ENCODE measurements at places on chromosomes 11 and 22.
A peak's percentile ranks its signal among the peaks of the same experiment; 100 is the strongest.

DNA sequence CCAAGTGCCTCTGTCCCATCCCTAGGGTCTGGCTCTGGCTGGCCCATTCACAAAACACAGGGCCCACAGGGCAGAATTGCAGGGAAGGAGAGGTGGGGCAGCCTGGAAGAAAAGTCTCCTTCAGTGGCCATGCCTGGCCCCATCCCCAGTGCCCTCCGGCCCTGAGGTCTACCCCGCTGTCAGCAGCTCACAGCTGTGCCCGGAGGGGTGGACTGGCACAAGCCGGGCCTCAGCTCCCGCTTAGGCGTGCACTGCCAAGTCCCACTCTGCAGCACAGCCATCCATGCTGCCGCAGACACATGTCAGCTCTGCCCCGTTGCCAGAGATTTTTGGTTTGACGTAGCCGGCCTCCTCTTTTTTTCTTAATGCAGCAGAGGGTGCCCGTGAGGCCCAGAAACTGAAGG, 3.9 kb upstream of the SCN2B start:
- peak; percentile 73 for DNase-seq

DNA sequence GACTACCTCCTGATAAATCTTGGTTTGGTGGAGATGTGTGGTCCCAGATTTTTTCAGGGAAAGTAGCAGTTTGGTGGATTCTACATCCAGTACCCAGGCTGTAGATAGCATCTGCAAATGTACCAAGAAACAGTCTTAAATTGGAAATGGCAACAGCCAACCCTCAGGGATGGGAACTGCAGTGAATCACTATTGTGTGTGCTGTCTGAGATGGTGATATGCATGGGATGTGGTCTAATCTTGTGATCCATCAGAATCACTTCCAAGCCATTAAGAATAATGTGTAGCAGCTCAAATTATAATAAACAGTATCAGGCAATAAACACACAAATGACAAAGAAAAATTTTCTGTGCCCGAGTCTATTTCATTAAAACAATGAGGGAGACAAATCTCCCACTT, 3.4 kb downstream of the OLFML1 start:
- no peak for DNase-seq

- DNase-seq: no peak
These were observed 29.8 kb upstream of the ASPHD2 start for GRCh38 chr22:26399289-26399688.

DNA sequence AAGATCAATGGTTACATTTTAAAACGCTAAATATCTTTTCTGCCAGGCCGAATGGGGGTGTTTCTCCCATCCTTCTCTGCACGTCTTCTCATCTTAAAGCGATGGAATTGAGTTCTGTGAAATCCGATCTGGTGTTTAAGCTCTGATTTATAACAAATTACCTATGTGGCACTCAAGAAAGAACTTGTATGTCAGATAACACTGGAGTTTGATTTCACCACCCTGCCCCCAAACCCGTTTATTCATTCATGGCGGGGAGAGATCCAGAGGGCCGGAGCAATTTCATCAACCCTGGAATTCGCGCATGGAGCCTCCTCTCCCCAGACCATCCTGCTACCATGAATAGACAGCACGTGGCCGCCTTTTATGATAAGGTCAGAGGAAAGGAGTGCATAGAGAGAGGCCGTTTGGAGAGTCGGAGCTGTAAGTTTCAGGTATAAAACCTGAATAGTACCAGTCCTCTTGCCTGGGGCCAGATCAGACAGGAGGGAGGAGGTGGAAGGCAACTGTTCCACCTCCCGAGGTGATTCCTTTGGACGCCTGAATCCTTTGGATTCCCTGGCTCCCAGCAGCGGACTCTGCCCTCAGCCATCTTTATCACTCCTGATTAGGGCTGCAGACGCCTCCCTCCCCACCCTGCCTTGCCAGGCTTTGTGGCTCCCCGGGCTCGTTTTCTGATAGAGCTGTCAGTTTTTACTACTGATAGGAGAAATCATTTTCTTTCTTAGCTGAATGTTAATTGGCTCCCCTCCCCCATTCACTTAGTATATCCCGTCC, 27.3 kb upstream of the NFAM1 start:
- DNase-seq: no peak

DNA sequence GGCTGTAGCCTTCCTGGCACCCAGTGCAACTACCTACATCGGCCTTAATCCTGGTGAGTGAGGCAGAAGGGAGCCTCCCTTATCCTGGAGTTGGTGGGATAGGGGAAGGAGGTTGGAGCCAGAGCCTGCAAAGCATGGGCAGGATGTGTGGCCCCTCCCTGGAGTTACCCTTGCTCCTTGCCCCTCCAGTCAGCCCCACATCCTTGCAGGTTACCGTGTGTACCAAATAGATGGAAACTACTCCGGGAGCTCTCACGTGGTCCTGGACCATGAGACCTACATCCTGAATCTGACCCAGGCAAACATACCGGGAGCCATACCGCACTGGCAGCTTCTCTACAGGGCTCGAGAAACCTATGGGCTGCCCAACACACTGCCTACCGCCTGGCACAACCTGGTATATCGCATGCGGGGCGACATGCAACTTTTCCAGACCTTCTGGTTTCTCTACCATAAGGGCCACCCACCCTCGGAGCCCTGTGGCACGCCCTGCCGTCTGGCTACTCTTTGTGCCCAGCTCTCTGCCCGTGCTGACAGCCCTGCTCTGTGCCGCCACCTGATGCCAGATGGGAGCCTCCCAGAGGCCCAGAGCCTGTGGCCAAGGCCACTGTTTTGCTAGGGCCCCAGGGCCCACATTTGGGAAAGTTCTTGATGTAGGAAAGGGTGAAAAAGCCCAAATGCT, 3.9 kb downstream of the SMPD1 start:
- no peak for DNase-seq

DNA sequence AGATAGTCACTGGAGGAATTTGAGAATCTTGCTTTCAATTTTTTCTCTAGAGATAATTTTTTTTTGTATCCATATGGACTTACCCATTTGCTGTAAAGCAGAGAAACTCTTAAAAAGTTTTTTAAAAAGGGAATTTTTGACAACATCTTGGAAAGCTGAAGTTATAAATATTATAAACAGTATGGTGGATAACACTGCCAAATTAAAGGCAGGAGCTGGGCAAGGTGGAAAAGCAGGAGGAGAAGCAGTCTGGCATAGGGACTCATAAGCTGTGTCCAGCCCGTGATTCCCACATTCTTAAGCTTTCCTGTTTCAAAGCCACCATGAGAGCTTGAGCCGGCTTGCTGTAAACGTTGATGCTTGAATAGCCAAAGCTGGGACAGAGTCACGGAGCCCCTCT, 149.5 kb downstream of the NAV2 start:
- no peak for DNase-seq

DNA sequence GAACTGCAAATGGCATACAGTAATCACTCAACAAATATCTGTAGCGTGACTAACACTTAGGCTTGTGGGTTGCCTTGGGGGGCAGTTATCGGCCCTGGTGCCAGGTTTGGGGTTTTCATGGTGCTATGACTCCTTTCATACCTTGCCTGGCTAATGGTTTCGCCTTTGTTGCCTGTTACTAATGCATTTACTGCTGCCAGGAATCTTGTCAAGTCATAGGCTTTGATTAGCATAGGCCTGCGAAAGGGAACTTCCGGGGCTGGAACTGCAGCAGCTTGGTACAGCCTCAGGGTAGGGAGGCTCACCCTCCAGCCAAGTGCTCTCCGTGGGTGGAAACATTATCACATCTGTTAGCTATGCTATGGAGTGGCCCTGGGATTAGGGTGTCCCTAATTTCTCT, 13.2 kb downstream of the SLC25A18 start:
- DNase-seq: peak; percentile 35

GRCh38 chr11:61828379-61828628, 204 bp downstream of the FADS2 start:
- no peak for DNase-seq

GRCh38 chr11:122127020-122127419, 11.0 kb upstream of the BLID start:
- DNase-seq: no peak

GRCh38 chr11:21289686-21290085, 620.3 kb downstream of the NELL1 start:
- DNase-seq: no peak

- no peak for DNase-seq
These were observed at the start of gene TYR for GRCh38 chr11:89177691-89178231. Gene TYR (plus strand): TSS chr11:89177875. CDS start chr11:89177954, 79 bp downstream.

DNA sequence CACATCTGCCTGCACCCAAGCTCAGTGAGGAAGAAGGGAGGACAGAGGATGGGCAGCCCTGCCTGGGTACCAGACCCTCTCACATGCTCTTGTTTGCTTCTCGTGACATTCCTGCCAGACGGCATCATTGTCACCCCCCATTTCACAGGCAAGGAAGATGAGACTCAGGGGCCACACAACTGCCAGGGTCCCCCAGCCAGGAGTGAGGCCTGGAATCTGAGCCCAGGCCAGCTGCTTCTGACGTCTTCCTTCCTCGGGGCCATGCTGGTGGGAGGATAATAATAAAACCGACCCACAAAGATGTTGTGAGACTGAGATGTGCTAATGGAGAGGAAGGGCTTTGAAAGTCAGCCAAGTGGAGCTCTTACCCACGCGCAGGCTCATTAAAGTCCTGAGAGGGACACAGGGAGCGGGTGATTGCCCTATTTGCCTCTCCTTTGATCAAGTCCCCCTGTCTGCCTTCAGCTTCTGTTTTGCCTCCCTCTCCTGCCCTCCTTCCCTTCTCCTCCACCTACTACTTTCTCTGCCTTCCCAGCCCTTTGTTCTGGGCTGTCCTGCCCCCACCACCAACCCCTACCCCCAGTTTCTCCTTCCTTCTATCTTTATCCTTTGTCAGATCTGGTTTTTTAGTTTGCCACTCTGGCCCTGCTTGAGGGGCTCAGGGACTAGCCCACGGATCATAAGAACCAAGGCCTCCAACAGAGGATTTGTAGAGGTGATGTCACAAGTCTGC, 62.7 kb downstream of the MCM5 start:
- DNase-seq: no peak

DNA sequence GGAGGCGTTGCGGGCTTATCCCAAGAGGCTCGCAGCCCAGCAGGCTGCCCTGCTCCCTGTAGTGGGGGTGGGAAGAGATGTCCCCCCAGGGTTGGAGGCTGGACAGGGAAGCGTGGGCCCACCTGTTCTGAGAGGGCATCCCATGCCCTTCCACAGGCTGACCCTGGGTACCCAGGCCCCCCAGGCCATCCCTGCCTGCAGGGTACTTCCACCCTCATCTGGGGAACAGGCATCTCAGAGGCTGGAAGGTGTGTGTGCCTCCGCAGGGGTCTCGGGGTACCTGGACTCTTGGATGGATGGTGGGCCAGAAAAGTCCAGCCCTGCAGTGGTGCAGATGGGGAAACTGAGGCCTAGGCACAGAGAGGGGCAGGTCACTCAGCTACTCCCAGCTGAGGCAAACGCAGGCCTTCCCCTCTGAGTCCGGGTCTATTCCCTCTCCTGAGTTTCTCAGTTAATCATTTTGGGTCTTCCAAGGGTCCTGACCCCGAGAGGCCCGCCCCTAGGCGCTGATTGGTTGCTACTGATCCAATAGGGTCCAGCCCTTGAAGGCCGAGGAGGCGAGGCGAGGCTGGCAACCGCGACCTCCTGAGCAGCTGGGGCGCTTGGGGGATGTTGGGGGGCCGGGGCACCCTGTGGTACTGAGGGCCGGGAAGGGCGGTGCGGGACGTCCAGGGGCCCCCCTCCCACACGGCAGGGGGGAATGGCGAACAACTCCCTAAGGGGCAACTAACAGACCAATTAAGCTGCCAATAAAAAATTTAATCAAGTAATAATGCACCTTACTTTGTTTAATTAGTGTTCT, 23.8 kb downstream of the FLRT1 start:
- no peak for DNase-seq

DNA sequence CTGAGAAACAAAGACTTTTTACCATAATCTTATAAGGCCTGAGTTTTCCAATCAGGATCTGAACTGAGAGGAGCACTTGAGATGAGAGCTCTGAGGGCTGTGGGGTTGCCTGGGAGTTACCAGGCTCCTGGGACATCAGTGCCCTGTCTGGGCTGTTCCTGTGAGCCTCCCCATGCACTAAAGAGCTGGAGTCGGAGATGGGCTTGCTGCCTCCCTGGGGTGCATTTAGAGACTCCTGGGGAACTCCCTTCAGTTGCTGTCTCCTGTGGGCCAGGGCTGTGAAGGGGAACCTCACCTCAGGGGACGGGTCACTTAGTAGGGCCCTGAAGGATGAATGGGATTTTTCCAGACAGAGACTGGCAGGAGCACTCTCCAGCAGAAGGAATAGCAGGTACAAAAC, 33.3 kb downstream of the KCNC1 start:
- DNase-seq: no peak

DNA sequence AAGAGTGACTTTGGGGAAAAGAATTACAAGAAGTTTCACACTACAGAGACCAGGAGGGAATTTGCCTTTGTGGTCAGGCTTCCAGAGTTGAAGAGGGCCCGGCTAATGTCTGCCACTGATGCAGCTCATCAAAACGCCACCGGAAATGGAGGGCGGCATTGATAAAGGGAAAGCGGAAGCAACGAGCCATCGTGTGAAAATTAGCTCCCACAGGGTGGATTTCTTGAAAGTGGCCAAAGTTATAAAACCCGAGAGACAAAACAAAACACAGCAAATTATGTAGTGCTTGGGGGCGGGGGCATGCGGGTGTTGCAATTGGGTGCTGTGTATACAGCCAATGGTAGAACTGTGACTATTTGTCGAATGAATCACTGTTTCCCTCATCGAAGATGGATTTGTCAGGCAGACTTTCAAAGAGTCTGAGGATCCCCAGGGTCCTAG, 113.0 kb downstream of the ADAMTS15 start:
- DNase-seq: no peak

DNA sequence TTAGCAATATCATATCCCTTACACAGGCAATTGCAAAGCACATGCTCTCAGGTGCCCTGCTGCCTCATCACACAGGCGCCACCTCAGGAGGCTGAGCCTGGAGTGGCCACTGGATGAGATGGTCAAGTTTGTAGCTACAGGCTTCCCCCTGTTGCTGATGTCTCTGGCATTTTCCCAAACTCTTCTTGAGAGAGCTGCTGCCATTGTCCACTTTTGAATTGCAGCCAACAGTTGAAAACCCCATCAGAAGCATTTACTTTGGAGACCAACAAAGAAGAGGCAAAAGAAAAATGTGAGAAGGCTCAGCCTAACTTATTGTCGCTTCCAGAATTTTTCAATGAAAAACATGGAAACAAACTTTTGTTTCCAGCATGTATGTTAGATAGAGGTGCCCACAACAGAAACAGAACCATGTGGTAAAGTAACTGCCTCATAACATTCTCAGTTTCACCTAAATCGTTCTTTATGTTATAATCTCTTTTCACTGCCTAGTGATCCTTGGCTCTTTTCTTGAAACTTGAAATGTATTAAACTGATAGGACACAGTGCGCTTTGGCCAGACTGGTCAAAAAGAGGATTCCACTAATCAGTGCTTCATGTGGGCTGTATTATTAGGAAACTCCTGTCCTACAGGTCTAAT, 47.6 kb upstream of the OR8B8 start:
- DNase-seq: no peak
